ENCODE measurements at places on chromosomes 4 and X. TPM values are rescaled to one million over a fixed set of nuclear protein-coding genes. Genes with fewer than 3 reads are reported as not detected.

GRCh38 chr4:6771229-6771671, 11.3 kb upstream of the KIAA0232 start:
- DNase-seq = peak; percentile 69

The CCNI gene
- 296 TPM for total RNA-seq

The RHOXF1 gene
- total RNA-seq = not detected

GRCh38 chrX:120790118-120790517, 85.5 kb downstream of the CT47B1 start:
- DNase-seq = peak; percentile 24

The TMEM156 gene
- 0.09 TPM for total RNA-seq

GRCh38 chr4:145865274-145865941, 73.2 kb downstream of the ZNF827 start:
- no peak for DNase-seq

The ARX gene
- total RNA-seq = not detected

DNA sequence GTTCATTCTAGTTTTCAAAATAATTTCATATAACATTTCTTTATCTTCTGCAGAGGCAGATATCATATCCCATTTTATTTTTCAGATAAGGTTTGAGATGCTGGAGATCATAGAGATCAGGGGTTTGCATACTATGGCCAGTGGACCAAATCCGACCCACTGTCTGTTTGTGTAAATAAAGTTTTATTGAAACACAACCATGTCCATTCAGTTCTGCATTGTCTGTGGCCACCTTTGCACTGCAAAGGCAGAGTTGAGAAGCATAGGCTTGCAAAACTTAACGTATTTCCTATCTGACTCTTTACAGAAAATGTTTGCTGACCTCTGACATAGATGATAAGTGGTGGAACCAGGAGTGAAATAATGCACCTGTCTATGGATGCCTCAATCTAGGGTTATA, 63.9 kb upstream of the SOD3 start:
- no peak for DNase-seq
